ENCODE measurements at places on chromosomes 12 and 14. TPM values are rescaled to one million over a fixed set of nuclear protein-coding genes. Genes with fewer than 3 reads are reported as not detected.

NAP1L1 gene
- 296 TPM for polyA plus RNA-seq

POTEM gene
- not detected for polyA plus RNA-seq

PDZRN4 gene
- polyA plus RNA-seq: 0.23 TPM

REP15 gene
- polyA plus RNA-seq: 187 TPM

PAWR gene
- 25.1 TPM for polyA plus RNA-seq

ABCD2 gene
- not detected for polyA plus RNA-seq

GYS2 gene
- not detected for polyA plus RNA-seq

RPGRIP1 gene
- polyA plus RNA-seq: 0.46 TPM

DCAF4 gene
- polyA plus RNA-seq: 8.4 TPM

TAC3 gene
- not detected for polyA plus RNA-seq

IAPP gene
- 2.4 TPM for polyA plus RNA-seq

GALNT8 gene
- polyA plus RNA-seq: 3.6 TPM

PTPRR gene
- polyA plus RNA-seq: 22.8 TPM

GRCh38 chr12:40963751-40964150 is 224.4 kb upstream of the PDZRN4 start:
- no peak overlapping the region for H3K27ac ChIP-seq
- no peak overlapping the region for H3K4me3 ChIP-seq
- no peak for DNase-seq
- no peaks in the 10 kb centered on the region for H3K27me3 ChIP-seq

DNA sequence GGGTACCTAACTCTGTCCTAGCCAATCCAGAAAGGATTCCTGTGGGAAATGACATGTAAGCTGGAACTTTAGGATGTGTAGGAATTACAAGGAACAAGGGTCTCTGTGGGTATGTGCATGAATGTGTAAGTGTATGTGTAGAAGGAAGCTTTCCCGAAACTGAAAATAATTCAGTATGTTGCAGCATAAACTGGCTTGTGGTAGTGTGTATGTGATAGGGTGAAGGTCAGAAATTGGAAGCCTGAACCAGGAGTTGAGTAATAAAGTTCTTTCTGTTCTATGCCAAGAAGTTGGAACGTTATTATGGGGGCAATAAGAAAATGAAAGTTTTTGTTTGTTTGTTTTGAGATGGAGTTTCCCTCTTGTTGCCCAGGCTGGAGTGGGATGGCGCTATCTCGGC is 323.1 kb upstream of the KITLG start:
- no peak overlapping the region for H3K27ac ChIP-seq
- H3K4me3 ChIP-seq: no peak overlapping the region
- H3K36me3 ChIP-seq: no peaks in the 10 kb centered on the region
- DNase-seq: no peak
- H3K27me3 ChIP-seq: no peaks in the 10 kb centered on the region

- no peak overlapping the region for H3K27ac ChIP-seq
- DNase-seq: no peak
- no peak overlapping the region for H3K4me3 ChIP-seq
- H3K4me1 ChIP-seq: peaks cover 8% of the 10 kb centered on the region
- no peaks in the 10 kb centered on the region for H3K36me3 ChIP-seq
Observed at GRCh38 chr12:12800406-12801180, 12.6 kb upstream of the DDX47 start.

DNA sequence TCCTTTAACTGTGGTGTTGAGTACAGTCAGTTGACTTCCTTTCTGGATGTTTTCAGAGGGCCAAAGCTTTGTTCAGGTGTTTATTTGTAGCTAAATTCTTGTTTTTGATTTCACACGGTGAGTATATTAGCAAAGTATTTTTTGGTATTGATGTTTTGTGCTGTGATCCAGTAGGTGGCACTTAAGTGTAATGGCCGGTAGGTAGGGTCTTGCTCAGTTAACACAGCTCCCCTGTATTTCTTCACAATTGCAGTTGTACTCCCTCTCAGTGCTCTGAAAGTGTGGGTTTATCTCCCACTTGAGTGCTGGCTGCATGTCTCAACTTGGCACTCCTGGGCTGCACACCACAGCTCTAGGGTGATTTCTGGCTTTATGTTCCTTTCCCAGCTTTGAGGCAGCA is 339.5 kb downstream of the AEBP2 start:
- H3K4me3 ChIP-seq: no peak overlapping the region
- no peaks in the 10 kb centered on the region for H3K36me3 ChIP-seq

DNA sequence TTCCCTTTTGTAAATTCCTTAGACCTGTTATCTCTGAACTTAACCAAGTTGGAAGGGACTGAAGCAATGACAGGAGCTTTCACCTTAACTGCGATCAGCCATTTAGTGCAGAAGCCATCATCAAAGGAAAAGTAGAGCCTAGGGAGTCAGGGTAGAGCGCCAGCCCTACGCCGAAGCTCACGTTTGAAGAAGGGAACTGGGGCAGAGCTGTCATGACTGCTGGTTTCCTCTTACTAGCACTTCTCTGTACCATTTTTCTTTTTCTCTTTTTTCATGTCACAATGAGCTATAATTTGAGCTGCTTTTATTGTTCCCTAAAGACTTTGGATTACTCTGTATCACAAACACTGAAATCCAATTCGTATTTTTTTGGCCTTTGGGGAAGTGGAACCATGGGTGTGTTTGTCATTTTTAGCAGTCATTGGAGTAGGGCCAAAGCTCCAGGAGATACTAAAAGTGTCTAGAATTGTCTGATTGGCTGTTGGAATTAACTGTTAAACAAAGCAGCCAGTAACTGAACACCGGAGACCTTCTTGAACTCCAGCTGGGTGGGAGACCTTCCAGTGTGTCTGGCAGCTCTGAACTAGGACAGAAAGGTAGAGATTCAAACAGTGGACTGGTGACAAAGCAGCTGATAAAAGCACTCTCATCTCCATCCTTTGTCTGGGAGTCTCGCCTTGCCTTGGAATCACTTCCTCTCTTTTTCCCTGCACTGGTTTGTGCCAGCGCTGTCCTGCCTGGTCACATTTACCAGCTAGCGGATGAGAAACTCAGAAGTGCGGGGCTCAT is 9.1 kb downstream of the MTRFR start:
- peaks cover 7% of the 10 kb centered on the region for H3K36me3 ChIP-seq
- DNase-seq: no peak
- H3K27me3 ChIP-seq: no peaks in the 10 kb centered on the region
- H3K4me3 ChIP-seq: no peak overlapping the region

GRCh38 chr14:55973911-55974630 is 144.1 kb upstream of the PELI2 start:
- no peak overlapping the region for H3K4me3 ChIP-seq
- no peaks in the 10 kb centered on the region for H3K36me3 ChIP-seq
- H3K27me3 ChIP-seq: no peaks in the 10 kb centered on the region
- no peak for DNase-seq

GRCh38 chr14:51581017-51581881 is 70.5 kb upstream of the FRMD6 start:
- H3K4me3 ChIP-seq: no peak overlapping the region
- H3K27me3 ChIP-seq: no peaks in the 10 kb centered on the region
- peak overlapping the region; percentile 33 for H3K27ac ChIP-seq
- no peak for DNase-seq

- H3K27me3 ChIP-seq: no peaks in the 10 kb centered on the region
- no peak overlapping the region for H3K4me3 ChIP-seq
- H3K4me1 ChIP-seq: no peaks in the 10 kb centered on the region
- DNase-seq: peak; percentile 27
- H3K27ac ChIP-seq: no peak overlapping the region
Observed at GRCh38 chr14:76125511-76125910, 26.2 kb upstream of the GPATCH2L start.

DNA sequence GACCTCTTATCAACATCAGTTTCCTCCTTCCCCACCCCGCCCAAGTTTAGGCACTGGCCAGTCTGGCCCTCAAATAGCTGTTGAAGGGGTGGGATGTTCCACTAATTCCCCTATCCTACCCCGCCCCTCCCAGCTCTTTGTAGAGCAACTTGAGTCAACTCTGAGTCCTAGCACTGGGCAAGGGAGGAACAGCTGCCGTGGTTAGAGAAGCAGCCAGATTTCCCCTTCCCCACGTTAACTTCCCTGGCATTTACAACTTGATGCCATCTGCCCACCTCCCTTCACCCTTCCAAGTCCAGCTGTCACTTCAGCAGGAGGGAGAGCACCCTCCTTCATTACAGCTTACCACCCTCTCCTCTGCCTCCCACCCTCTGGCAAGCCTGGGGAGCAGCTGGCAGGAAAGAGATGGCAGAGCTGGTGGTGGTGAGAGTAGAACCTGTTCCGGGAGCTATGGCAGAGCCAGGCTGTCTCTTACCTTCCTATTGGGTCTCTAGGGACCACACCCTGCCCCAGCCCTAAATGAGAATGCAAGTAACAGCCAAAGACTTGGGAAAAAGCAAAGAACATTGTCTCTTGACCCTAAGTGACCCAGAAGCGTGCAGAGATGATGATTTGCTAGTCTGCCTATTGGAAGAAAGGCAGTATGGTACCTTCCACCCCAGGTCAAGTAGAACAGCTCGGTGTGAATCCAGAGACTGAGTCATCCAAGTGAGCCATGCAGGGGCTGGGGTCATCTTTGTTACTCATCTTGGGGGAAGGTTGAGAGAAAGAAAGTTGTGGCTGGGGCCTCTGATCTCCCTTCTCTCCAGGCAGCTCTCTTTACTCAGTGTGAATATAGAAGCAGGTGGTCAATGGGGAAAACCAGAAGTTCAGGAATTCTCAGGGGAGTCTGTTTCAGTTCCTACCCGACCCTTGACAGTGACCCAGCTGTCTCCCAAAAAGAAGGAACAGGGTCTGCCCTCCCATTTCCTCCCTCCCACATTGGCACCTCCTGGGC is 1.5 kb downstream of the BLOC1S1 start:
- no peaks in the 10 kb centered on the region for H3K36me3 ChIP-seq
- H3K4me3 ChIP-seq: peak overlapping the region; percentile 60
- H3K27me3 ChIP-seq: no peaks in the 10 kb centered on the region
- DNase-seq: no peak

All from sigmoid colon (tissue), 7 donors.